ENCODE measurements at places on chromosomes 5 and 9. TPM values are rescaled to one million over a fixed set of nuclear protein-coding genes. Genes with fewer than 3 reads are reported as not detected.

Gene ZNF366
- not detected for total RNA-seq

Gene SOX30
- total RNA-seq = not detected

Gene PDLIM7
- 24.3 TPM for total RNA-seq

Gene OBP2B
- total RNA-seq = not detected

DNA sequence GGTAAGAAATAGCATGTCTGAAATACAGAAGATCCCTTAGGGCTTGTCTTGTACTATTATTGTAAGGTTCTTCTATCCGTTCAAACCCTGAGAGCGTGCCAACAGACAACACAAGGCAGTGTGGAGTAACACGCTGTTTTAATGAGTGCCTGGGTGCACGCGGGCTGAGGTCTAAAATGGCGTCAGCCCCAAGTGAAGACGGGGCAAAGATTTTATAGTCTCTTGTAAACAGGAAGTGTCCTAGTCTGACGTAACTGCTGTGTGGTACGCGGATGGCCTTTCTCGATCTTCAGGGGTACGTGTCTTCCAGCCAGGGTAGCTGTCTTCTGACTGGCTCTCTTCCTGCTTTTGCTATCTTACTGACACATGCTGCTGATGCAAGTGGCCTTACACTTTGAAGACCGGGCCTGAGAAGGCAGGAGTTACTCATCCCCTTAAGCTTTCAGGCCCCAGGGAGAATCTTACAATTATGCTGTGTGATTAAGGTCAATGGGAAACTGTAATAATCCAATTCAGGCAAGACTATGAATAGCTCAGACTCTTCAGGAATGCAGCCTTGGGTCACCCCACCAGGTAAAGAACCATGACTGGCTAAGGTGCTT is 1812.0 kb upstream of the CDH9 start:
- no peak for DNase-seq

DNA sequence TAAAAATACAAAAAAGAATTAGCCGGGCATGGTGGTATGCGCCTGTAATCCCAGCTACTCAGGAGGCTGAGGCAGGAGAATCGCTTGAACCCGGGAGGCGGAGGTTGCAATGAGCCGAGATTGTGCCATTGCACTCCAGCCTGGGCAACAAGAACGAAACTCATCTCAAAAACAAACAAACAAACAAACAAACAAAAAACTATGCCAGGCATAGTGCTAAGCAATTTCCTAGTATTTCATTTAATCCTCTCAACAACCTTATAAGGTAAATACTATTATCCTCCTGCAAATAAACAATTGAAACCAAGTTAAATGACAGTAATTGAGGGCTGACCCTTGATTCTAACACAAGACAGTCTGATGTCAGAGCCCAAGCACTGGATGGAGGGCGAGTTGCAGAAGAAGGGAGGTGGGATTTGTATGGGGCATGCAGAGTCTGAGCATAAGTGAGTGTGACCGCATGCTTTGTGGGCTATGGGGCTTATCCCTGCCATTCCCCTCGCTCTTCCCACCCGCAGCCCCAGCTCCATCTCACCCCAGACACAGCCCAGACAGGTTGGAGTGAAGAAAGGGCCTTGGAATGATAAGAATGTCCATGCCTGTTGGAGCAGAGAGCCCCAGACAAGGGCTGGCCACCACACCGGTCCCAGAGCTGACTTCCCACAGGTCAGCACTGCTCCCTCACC is 24.3 kb upstream of the RPS14 start:
- DNase-seq = no peak

Gene EIF4E1B
- total RNA-seq = not detected

- no peak for DNase-seq
Measured at GRCh38 chr5:56810826-56811225, 4.5 kb upstream of the MAP3K1 start.

Gene ADAMTS13
- 0.40 TPM for total RNA-seq

Gene LPAR1
- 1.2 TPM for total RNA-seq

DNA sequence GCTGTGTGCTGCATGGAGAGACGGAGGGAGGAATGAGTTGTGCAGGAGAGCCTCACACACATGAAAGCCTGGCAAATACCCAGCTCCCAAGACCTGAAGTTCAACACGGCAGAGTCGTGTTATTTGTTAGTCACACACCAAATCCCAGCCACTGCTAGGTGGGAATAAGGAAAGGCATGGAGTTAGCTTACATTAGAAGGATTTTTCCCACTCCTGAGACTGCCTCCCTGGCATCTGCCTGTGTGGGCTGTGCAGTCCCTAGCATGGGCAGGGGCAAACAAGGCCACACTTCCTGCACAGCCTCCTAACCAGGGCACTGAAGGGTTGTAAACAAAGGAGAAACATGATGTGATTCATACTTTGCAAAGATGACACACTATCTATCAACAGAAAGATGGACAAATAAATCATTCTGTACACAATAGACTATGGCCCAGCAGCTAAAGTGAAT is 306.8 kb downstream of the SPOCK1 start:
- peak; percentile 17 for DNase-seq

DNA sequence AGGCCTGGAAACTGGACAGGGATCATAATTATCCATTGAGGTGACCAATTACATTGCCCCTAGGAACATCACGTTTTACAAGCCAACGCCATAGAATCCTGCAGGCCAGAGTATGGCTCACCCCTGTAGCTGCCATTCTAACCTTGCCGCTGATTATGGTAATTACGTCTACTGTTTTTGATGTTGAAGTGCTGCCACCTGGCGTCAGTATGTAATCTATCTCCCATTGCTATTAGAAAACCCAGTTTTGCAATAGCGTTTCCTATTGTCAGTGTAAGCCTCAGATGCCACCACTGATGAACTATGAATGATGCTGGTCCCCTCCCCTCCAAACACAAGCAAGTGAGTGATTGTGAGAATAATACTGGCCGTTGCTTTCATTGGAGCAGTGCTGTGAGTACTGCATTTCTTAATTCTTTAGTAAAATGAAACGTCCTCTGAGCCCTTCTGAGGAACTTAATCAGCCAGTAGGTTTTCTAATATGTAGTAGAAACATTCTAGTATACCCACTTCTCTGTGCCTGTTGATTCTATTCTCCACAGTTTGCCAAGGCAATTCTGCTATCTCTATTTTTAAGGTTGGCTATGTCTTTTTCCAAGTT is 100.5 kb upstream of the NMUR2 start:
- DNase-seq = peak; percentile 54

Gene SPAG8
- total RNA-seq = 0.47 TPM

DNA sequence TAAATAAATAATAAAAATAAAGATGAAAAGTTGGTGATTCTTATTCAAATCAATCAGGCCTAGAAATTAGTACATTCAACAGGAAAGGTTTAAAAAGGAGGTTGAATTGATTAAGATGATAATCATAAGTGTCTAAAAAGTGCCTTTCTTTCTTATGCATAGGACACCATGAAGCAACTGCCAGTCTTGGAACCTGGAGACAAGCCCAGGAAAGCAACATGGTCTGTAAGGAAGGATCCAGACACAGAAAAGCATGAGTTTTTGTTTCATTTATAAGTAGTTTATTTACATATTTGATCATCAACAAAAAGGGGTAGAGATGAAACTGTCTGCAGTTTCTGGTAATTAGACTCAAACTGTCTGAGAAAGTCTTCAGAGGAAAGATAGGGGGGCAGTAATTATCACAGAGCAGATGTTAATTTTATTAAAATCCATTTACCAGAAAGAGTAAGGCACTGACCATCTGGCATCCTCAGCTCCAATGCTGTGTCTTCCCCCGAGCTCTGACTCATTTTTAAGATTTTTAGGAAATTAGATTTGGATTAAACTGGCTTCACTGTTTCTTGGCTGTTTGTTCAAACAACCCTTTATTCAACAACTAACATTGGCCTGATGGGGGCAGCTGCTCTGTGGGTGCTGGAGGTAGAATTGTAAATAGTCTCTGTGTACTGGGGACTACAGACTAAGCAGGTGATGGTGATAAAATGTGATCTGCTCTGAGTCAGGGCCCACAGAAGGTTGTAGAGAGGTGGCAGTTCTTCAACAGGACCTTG is 2.7 kb downstream of the RABEPK start:
- DNase-seq = no peak

DNA sequence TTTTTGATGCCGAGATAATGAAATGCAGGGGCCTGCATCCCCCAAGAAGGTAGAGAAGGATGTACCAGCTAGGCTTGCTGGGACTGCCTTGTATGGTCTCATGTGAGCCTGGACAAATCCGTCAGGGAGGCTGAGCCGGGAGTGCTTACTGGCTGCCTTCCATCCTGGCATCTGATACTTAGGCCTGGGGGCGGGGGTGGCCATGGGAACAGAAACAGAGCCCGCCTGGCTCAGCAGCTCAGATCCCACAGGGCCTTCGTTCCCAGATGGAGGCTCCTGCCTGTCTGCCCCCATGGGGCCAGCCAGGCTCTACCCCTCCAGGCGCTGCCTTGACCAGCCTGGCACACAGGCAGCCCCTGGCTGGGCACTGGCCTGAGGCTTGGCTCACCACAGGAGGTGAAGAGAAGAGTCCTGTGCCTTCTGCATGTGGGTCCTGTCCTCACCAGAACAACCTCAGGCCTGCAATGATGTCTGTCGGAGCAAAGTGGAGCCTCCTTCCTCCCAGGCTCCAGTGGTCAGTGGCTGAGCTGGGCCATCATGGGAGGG is 10.5 kb upstream of the SPATA31E1 start:
- no peak for DNase-seq

DNA sequence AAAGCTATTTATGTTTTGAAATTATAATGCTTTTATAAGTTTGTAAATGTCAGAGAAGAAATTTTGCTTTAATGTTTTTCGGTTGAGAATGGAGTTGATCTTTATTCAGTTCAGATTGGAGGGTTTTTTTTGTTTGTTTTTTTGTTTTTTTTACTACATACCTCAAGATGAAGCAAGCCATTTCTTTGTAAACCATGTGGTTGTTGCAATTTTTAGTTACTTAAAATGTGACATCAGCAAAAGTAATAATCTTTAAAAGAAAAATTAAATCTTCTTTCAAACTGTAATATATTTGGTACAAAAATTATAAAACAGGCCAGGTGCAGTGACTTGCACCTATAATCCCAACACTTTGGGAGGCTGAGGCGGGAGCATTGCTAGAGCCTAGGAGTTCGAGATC is 102.6 kb downstream of the CDC42SE2 start:
- no peak for DNase-seq

DNA sequence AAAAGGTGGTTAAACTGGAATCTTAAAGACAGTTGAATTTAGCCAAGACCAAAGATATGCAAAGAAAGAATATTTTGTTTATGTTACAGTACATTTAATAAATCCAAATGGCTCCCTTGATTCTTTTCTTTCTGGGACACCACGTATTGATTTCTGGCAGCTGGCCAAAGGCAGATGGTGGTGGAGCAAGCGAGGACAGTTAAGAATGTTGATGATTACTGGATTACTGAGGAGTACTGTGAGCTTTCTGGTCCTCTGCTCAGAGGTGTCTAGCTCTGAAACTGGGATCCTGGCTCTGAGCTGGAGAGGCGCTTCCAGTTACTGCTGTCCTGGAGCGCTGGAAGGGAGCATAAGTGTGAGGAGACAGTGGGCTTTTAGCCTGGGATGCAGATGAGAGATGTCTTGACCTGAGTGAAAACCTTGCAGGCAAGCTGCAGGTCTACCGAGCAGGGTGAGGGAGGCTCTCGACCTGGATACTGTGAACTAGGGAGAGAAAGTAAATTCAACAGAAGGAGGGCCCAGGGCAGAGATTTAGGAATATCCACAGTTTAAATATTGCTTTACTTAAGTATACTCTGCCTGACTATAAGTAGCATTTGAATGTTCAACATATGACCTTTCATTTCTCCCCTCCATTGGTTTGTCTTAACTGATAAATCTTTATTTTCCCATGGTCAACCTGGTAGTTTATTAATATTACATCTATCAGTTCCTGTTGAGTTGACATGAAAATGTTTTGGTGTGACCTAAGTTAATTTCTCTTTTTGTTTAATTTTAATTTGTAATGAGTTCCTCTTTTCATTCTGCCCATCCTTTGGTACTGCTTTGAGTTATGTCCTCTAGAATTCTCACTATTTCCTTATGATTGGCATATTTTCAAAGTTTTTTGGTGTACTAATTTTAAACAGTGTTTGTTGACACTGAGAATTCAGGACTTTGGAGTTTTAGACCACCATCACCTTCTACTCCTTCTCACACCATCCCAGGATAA is 3.7 kb downstream of the SYK start:
- DNase-seq = no peak
